Regular cardiac myocyte (primary cell): ENCODE measurements at places on chromosomes 4 and X. TPM values are rescaled to one million over a fixed set of nuclear protein-coding genes. Genes with fewer than 3 reads are reported as not detected.

The CXorf49 gene
- not detected in 2 replicates for total RNA-seq

The TREX2 gene
- total RNA-seq = 2.8 and 4.4 TPM in 2 replicates

The CXCL10 gene
- total RNA-seq = under 0.01 and 0.28 TPM in 2 replicates

The HSFX3 gene
- total RNA-seq = not detected in 2 replicates

The KLHL5 gene
- total RNA-seq = 47.7 and 74.7 TPM in 2 replicates

The SUPT20HL2 gene
- not detected in 2 replicates for total RNA-seq

The ARAP2 gene
- 0.96 and 4.2 TPM in 2 replicates for total RNA-seq

The HSFX2 gene
- total RNA-seq = not detected in 2 replicates

The ART3 gene
- total RNA-seq = 0.56 TPM in 1 of 2 replicates, not detected in the other

The PAGE4 gene
- not detected in 2 replicates for total RNA-seq

The DRD5 gene
- not detected in 2 replicates for total RNA-seq

The SOWAHB gene
- not detected in 2 replicates for total RNA-seq

The NEK1 gene
- total RNA-seq = 10.7 and 11.0 TPM in 2 replicates

The SPACA5 gene
- total RNA-seq = not detected in 2 replicates
